Stimulated activated CD4-positive, alpha-beta T cell treated with anti-CD3 and anti-CD28 coated beads, TNF-alpha, amount 100 ng/mL, for 24 hours (primary cell): ENCODE measurements at places on chromosomes 12 and 14.

GRCh38 chr14:24131549-24131966 lies 1.1 kb downstream of the FITM1 start:
- no peak for DNase-seq

DNA sequence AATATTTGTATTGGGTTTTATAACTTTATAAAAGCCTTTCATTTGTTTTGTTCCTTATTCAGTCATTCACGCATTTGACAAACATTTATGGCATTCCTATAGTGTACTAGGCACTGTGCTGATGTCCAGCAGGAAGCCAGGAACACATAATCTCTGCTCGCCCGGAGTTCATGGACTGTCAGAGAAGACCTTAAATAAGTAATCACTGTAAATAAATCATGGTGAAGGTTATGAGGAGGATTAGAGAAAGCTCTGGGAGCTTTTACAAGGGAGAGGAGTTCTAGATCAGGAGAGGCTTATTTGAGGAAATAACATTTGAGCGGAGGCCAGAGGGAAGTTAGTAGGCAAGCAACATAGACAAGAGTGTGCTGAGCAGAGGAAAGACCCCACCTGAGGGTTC lies 1.4 kb upstream of the RDH11 start:
- DNase-seq, result no peak

DNA sequence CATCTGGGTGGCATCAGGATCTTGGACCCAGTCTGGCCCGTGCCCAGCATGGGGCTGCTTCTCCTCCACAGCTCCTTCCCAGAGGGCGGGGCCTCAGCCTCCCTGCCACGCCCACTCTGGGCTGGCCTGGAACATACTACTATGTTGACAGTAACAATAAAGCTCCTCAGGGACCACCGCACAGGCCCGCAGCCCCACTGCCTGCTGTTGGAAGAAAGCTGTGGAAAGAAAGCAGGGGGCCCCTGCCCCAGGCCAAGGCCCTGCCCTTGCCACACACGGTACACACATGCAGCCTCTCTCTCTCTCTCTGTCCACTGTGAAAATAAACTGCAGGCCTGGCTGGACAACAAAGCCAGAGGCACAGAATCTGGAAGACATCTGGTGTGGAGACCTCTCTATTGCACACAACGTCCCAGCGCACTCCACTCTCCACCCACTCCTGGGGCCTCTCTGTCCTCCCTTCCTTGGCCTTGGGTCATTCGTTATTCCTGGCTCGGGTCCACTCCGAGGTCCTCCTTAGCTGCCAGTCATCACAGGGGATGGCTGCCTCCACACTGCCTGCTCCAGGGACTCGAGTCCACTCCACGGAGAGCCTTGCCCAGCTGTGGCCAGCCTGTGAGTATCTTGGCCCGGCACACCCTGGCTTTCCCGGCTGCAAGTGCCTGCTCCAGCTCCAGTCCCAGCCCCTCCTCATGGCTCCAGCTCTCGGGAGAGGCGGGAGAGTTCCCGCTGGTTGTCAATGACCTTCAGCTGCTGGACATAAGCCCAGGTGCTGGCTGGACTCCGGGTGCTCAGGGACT lies 11.8 kb upstream of the ENDOU start:
- DNase-seq, result no peak

- no peak for DNase-seq
Observed at GRCh38 chr12:68482660-68483059, 128.0 kb upstream of the RAP1B start.

DNA sequence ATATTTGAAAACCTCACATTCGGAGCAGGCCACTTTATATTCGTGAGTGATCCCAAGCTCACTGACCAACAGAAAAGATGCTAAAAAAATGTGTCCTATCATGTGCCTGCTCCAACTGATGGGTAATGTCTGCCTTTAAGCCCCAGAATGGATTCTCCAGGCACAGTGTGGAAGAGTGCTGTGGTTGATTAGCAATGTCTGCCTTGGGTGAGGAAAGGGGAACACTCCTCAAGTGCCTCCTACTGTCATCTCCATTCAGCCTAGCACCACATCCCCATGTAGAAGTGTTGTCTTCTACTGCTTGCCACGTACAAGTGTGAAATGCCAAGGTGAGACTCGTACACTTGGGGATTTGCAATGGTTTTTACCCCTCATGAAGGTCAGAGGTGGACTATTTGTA lies 199.3 kb downstream of the SLC41A2 start:
- no peak for DNase-seq

- DNase-seq, result no peak
Observed at GRCh38 chr12:27968972-27969623, 3.4 kb downstream of the PTHLH start.

GRCh38 chr12:56634242-56634836 lies 4.2 kb upstream of the BAZ2A start:
- peak; percentile 32 for DNase-seq

GRCh38 chr14:97642631-97643030 lies 845.4 kb downstream of the VRK1 start:
- no peak for DNase-seq

GRCh38 chr12:57592551-57593165 lies 1.7 kb downstream of the PIP4K2C start:
- no peak for DNase-seq

DNA sequence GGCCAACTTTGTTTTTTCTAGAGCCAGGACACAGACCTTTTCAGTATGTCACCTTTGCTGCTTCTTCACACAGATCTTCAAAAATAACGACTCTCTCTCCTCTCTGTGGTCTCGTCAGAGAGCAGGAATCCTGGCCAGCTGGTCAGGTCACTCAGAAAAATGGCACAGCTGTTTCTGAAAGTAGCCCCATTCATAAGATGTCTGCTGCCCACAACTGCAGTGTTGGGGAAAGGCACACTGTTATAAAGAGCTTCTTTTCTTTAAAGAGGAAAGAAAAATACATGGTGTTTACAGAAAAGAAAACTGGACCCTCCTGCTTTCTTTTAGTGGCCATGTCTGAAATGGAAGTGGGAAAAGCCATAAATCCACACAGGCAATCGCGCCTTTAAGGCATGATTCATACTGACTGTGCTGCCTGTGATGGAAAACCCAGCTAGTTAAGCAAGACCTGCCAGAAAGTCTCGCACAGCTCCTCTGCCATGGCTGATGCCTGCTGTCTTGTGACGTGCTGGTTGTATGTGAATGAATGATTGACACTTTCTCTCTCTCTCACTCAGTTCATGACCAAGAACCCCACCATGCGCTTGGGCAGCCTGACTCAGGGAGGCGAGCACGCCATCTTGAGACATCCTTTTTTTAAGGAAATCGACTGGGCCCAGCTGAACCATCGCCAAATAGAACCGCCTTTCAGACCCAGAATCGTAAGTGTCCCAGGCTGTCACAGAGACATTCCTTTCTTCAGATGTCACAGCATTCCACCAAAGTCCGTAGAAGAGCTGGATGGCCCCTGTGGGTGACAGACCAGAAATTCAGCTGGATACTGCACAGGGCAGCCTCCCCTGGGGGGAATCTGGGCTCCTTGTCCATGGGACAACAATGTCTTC lies 147.9 kb upstream of the HIF1A start:
- DNase-seq, result no peak

DNA sequence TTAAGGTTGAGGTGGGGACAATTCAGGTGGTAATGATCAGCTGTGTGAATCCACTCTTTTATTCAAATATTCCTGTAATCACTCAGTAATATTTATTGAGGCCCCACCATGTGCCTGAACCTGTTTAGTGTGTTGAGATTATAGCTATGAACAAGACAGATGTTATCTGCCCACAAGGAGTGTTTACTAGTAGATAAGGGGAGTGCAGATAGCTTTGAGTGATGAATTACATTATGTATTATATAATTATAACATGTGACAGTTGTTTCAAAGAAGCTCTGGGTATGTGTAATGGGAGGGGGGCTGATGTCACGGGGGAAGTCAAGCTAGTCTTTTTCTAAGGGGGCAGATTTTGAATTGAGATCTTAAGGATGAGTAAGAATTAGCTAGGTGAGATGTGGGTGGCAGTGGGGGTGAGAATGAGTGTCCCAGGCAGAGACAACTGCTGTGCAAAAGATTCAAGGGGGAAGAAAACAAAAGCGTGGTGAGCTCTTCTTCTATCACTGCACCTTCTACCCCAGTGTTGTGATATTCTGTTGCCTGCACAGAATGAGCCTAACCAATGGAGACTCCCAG lies 21.3 kb upstream of the SRRM4 start:
- DNase-seq, result no peak

- DNase-seq, result no peak
Observed at GRCh38 chr12:45418520-45418919, 202.6 kb downstream of the ANO6 start.

- no peak for DNase-seq
Observed at GRCh38 chr12:98719515-98720504, 74.7 kb downstream of the APAF1 start.

DNA sequence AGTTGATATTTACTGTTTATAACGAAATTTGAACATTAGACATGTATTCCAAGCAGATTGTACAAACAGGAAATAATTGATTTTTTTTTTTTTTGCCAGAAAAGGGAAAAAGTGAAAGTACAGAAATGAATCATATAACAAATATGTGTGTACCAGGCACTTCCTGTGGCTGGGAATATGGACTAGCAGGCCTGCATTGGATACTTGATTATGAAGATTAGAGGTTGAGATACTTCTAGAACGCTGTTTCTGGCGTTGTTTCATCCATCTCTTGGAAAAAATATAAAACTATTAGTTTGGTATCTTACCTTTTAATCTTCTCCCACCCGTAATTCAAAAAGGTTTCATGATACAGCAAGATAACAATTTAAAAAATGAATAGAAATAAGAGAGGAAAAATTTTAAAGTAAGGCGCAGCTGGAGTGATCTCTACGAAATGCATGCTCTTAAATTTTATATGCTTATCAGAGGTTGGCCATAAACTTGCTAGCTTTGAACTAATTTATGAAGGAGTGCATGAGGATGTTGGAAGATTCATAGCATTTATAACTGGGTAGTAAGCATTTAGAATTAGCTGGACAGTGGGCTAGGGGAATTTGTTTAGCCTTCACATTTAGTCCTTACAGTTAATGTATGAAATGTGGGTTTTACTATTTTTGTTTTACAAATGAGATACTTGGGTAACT lies 90.8 kb downstream of the AEBP2 start:
- no peak for DNase-seq

- DNase-seq, result peak; percentile 54
Observed at GRCh38 chr12:49777800-49778748, 36.7 kb downstream of the TMBIM6 start.

GRCh38 chr14:34078117-34078743 lies 127.4 kb upstream of the EGLN3 start:
- no peak for DNase-seq

DNA sequence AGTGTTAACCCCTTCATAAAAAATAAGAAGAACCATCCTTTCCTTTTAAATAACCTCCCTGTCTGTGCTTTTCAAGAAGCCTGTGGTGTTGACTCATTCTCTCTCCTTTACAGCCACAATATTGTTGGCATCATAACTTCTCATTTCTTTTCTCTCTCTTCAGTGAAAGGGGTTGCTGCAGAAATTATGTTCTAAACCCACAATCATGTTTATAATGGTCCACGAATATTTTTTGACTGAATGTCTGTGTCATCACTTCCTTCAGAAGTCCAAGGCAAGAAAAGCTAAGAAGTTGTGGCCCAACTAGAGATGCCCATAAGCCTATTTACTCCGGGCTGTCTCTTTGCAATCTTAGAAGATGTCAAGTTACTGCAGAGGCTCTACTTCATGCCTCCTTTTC lies 488.3 kb downstream of the APAF1 start:
- no peak for DNase-seq

- no peak for DNase-seq
Observed at GRCh38 chr14:47676315-47676617, 861 bp upstream of the MDGA2 start.

DNA sequence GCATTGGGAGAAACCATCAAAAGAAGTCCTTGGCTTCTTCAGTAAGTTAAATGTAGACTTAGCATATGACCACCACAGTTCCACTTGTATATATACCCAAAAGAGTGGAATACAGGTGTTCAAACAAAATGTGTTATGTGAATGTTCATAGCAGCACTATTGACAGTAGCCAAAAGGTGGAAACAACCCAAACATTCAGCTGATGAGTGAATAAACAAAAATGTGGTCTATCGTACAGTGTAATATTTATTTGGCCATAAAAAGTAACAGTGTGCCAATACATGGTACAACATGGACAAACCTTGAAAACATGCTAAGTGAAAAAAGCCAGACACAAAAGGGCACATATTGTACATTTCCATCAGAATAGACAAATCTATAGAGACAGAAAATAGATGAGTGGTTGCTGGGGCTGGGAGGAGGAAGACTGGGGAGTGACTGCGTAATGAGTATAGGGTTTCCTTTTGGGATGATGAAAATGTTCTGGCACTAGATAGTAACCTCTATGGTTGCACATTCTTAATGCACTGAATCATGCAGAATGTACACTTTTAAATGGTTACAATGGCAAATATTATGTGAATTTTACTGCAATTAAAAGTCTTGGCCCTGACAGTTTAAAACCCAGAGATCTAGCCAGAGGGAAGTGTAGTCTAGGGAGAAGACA lies 5.5 kb downstream of the ERP29 start:
- DNase-seq, result no peak

- no peak for DNase-seq
Observed at GRCh38 chr12:87509237-87509820, 519.9 kb downstream of the C12orf50 start.

GRCh38 chr12:20601668-20602280 lies 93.4 kb upstream of the SLCO1C1 start:
- DNase-seq, result no peak
